ENCODE measurements at places on chromosomes 2 and 18. TPM values are rescaled to one million over a fixed set of nuclear protein-coding genes. Genes with fewer than 3 reads are reported as not detected.

HMSD gene
- total RNA-seq, result not detected

DOK6 gene
- 1.2 TPM for total RNA-seq

DTNA gene
- 18.4 TPM for total RNA-seq

IL1A gene
- 0.98 TPM for total RNA-seq

CHRND gene
- not detected for total RNA-seq
